ENCODE measurements at places on chromosomes 12 and 14. TPM values are rescaled to one million over a fixed set of nuclear protein-coding genes. Genes with fewer than 3 reads are reported as not detected.

The SLC4A8 gene
- 3.1 TPM for total RNA-seq

The BMP4 gene
- 2.5 TPM for total RNA-seq

The CPNE6 gene
- not detected for total RNA-seq

The PRPF40B gene
- total RNA-seq = 11.3 TPM

The ANO4 gene
- total RNA-seq = 8.8 TPM

The NAA25 gene
- total RNA-seq = 22.4 TPM

The BEGAIN gene
- total RNA-seq = not detected

The C12orf60 gene
- 1.5 TPM for total RNA-seq

The NXPH4 gene
- total RNA-seq = 1.4 TPM

The SIX6 gene
- not detected for total RNA-seq

The HIF1A gene
- 918 TPM for total RNA-seq

The TGM1 gene
- total RNA-seq = 2.5 TPM

The CPSF6 gene
- total RNA-seq = 18.4 TPM

The TEX22 gene
- 0.06 TPM for total RNA-seq

The SLCO1B1 gene
- total RNA-seq = not detected

The PCBP2 gene
- total RNA-seq = 186 TPM

The KLHL33 gene
- not detected for total RNA-seq

The GLIPR1L2 gene
- 0.32 TPM for total RNA-seq

The GLIPR1 gene
- 60.3 TPM for total RNA-seq

The JAG2 gene
- 0.80 TPM for total RNA-seq

The EML5 gene
- 0.17 TPM for total RNA-seq

The NGB gene
- total RNA-seq = not detected

The TAS2R42 gene
- total RNA-seq = not detected

The OVCH1 gene
- total RNA-seq = 0.11 TPM

The BRF1 gene
- 30.1 TPM for total RNA-seq

The NUP37 gene
- total RNA-seq = 59.6 TPM

All from LHCN-M2 (cell line).